Activated T-helper 2 cell treated with anti-CD3 and anti-CD28 coated beads, Interferon-gamma antibody, Interleukin-2, Interleukin-4, amounts not matched to agents 10 μg/mL and 5 μg/mL and 100 μg/mL, durations not matched to agents 14 hours and 24 hours and 36 hours (primary cell): ENCODE measurements at places on chromosomes 1 and 21. TPM values are rescaled to one million over a fixed set of nuclear protein-coding genes. Genes with fewer than 3 reads are reported as not detected.

The TBX19 gene
- 6.5 and 7.6 TPM in 2 replicates for total RNA-seq

GRCh38 chr1:201916649-201917249 is 28.1 kb downstream of the SHISA4 start:
- no peaks in the 10 kb centered on the region for H3K36me3 ChIP-seq
- DNase-seq: no peak
- H3K4me1 ChIP-seq: no peaks in the 10 kb centered on the region
- H3K4me3 ChIP-seq: no peak overlapping the region
- no peak overlapping the region for H3K27ac ChIP-seq

The FAM151A gene
- not detected in 2 replicates for total RNA-seq

- peaks cover 3% of the 10 kb centered on the region for H3K27me3 ChIP-seq
- H3K27ac ChIP-seq: no peak overlapping the region
- H3K4me1 ChIP-seq: no peaks in the 10 kb centered on the region
- no peak for DNase-seq
- H3K4me3 ChIP-seq: no peak overlapping the region
These were observed 138.1 kb upstream of the KIF26B start for GRCh38 chr1:245016700-245017099.

- no peak for DNase-seq
- no peak overlapping the region for H3K4me3 ChIP-seq
- peaks cover 5% of the 10 kb centered on the region for H3K4me1 ChIP-seq
These were observed 8.1 kb upstream of the XPR1 start for GRCh38 chr1:180623579-180624347.
